Activated naive CD4-positive, alpha-beta T cell treated with anti-CD3 and anti-CD28 coated beads for 36 hours (primary cell): ENCODE measurements at places on chromosomes 7 and 10. TPM values are rescaled to one million over a fixed set of nuclear protein-coding genes. Genes with fewer than 3 reads are reported as not detected.

DNA sequence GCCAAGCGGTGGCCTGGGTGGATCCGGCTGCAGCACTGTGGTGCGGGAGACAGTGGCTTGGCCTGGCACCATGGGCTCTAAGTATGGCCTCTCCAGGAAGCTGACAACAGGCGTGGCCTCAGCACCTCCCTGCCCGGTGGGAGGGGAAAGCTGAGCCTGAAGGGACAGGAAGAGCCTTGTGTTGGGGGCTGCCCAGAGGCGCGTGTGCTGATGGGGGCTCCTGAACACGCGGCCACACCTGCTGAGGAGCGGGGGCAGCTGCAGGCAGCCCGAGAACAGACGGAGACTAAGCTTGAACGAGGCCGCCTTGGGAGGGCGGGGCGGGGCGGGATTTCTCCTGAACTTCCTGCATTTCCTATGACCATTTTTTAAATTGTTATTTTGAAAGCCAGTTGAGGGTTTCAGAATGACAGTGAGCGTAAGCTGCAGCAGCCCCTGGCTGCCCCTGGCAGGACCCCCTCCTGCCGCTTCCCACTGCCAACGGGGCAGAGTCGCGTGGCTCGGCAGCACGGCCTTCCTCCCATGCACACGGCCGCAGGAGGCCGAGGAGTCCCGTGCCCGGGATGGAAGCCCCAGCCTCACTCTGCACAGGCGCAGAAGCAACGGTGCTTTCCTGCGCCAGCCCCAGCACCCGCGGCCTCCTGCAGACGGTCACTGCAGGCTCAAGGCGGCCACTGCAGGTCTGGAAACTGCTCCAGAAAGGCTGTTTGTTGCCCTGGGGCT lies 43.2 kb downstream of the DPYSL4 start:
- H3K27ac ChIP-seq = peak overlapping the region; percentile 73
- peak overlapping the region; percentile 53 for H3K4me3 ChIP-seq
- no peaks in the 10 kb centered on the region for H3K27me3 ChIP-seq
- H3K4me1 ChIP-seq = peaks cover 22% of the 10 kb centered on the region

GRCh38 chr7:142556740-142557139 lies 192.5 kb upstream of the PRSS1 start:
- H3K27me3 ChIP-seq = peaks cover 4% of the 10 kb centered on the region
- H3K4me1 ChIP-seq = peaks cover 8% of the 10 kb centered on the region
- H3K4me3 ChIP-seq = no peak overlapping the region
- DNase-seq = no peak
- H3K36me3 ChIP-seq = no peaks in the 10 kb centered on the region

DNA sequence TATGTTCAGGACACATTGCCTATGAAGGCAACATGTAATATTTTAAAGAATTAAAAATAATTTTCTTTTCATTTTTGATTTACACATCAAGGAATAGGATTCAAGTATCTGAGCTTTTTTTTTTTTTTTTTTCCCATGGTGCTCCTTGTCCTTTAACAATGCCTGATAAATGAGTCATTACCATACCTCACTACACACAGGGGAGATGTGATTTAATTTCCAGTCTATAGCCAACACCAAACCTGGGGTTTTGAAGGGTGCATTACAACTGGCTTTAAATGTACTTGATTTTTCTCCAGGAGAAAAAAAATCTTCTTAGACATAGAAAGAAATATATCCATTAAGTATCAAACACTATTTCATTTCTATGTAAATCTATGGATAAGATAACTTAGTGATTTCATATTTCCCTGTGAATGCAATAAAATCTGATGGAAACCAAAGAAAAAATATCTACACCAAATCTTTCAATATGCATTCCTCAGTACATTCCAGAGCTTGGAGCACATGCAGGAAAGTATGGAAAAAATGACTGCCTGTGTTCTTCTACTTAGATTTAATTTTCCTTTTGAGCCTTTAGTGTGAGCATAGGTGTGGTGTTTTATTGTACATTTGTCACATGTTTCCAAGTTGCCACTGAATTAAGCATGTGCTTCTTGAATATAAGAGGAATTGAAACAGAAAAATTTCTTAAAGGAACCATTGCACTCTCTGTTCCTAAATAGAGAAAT lies 204.8 kb upstream of the MEOX2 start:
- H3K4me1 ChIP-seq = no peaks in the 10 kb centered on the region
- DNase-seq = no peak
- no peaks in the 10 kb centered on the region for H3K27me3 ChIP-seq
- H3K27ac ChIP-seq = no peak overlapping the region
- no peaks in the 10 kb centered on the region for H3K36me3 ChIP-seq

The BHLHA15 gene
- total RNA-seq = 0.41 TPM

The AMZ1 gene
- 0.36 TPM for total RNA-seq

- H3K27ac ChIP-seq = no peak overlapping the region
- DNase-seq = no peak
- H3K4me1 ChIP-seq = no peaks in the 10 kb centered on the region
- H3K27me3 ChIP-seq = no peaks in the 10 kb centered on the region
- H3K4me3 ChIP-seq = no peak overlapping the region
- no peaks in the 10 kb centered on the region for H3K36me3 ChIP-seq
Measured at GRCh38 chr7:20388084-20388483, 57.4 kb downstream of the ITGB8 start.

The KEL gene
- 0.83 TPM for total RNA-seq

DNA sequence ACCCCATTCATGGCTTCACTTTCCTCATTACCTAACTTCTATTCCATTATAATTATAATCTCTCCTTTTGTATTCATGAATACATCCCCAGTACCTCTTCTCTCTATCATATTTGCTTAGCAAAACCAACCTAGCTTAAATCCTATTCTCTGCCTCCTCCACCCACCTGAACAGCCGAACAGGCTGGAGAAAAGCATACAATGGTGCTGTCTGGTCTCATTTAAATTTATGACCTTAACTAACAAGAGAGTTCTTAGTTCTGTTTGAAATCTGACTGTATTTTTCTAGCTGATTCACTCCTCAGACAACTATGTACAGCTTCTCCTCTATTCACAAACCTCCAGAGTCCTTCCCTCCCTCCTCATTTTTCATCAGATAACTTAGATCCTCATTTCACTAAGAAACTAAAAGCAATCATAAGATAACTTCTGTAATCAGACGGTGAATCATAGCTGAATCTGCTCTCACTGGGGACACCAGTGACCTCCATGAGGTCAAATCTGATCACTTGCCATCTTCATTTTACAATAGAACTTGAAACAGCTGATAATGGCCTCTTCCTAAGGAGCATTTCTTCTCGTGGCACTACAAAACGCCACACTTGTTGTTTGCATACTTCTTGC lies 233.9 kb upstream of the AOAH start:
- no peak for DNase-seq
- H3K27ac ChIP-seq = no peak overlapping the region
- H3K36me3 ChIP-seq = peaks cover 30% of the 10 kb centered on the region

DNA sequence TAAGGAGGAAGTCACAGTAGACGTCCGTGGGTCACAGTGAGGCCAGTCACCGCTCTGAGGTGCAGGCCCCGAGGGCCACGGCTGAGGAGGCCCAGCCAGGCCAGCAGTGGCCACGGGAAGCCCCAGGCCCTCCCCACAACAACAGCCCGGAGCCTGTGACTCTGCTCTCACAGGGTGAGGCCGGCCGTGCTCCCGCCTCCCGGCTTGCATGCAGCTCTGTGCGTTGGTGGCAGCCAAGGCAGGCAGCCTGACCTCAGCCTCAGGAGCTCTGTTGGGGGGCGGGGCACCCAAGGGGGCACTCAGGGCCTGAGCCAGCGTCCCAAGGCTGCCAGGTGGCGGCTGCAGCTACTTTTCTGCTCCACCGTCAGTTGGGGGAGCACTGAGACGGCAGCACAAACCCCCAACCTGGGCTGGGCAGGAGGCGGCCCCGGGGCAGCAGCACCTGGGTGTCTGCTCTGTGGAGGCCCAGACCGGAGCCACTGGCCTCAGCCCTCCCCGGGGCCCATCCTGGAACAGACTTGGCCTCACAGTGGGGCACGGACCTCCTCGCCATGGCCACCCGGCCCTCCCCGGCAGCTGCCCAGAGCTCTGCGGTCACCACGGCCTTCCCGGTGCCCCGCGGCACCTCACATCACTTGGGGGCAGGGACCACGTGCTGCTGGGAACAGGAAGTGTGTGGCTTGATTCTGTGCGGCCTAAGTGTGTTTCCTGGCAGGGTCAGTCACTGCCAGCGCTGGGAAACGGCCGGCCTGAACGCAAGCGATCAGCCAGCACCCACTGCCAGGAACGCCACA lies 13.3 kb downstream of the CYP2W1 start:
- H3K27me3 ChIP-seq = no peaks in the 10 kb centered on the region
- H3K4me1 ChIP-seq = peaks cover 3% of the 10 kb centered on the region
- H3K4me3 ChIP-seq = no peak overlapping the region
- no peak for DNase-seq

- peaks cover 12% of the 10 kb centered on the region for H3K27me3 ChIP-seq
- no peaks in the 10 kb centered on the region for H3K36me3 ChIP-seq
- no peak overlapping the region for H3K27ac ChIP-seq
- DNase-seq = no peak
Measured at GRCh38 chr10:28788762-28789161, 111.4 kb downstream of the BAMBI start.

The FOXP2 gene
- total RNA-seq = not detected

The PNLIPRP3 gene
- total RNA-seq = not detected

DNA sequence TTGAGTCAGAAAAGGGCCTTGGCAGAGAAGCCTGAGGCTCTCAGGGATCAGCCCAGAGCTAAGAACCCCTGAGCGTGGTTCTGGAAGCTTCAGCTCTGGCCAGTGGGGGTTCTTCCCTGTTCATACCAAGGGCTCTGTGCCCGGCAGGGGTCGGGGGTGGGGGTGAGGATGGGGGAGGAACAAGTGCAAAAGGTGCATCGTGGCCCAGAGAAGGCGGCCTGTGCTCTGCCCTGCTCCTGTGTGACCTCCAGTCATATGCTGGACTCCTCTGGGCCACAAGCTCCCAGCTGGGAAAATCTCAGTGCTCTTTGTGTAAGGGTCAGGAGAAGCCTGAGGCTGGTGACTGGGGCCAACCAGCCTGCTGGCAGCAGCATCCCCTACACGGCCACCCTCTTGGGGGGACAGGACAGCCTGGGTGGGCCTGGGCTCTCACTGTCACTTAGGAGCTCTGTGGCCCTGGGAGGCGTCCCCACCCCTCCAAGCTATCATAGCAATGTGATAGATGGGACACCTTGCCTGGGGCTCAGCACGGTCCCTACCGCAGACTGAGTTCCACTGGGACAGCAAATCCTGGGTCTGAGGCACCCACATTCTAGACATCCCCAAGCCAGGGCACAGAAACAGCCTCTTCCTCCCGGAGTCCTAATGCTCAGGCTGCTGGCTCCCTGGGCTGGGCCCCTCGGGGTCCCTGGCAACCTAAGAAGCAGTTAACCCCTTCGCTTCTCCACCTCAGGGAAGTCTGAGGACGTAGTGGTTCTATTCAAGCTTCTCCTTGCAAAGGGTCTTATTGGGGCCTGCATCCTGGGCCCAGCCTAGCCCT lies 2.5 kb downstream of the MMRN2 start:
- no peak overlapping the region for H3K4me3 ChIP-seq
- no peak overlapping the region for H3K27ac ChIP-seq
- H3K36me3 ChIP-seq = peaks cover 4% of the 10 kb centered on the region

The NEUROG3 gene
- not detected for total RNA-seq

DNA sequence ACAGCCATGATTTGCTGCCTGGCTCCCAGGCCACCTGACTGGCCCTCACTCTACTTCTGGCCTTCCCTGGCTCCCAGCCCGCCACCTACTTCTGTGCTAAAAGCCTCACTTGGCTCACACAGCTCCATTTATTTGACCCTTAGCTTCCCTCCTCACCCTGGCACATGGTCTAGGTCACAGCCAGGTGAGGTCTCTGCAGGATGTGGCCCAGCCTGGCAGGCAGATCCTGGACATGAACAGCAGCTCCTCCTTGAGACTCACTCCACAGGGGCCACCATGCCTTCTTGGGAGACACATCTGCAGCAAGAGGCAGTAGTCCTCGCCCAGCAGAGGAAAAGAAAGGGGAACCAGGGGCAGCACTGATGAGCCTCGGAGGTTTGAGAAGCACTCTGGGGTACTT lies 64.6 kb downstream of the GRID1 start:
- H3K4me1 ChIP-seq = no peaks in the 10 kb centered on the region
- H3K4me3 ChIP-seq = no peak overlapping the region
- DNase-seq = no peak
- no peak overlapping the region for H3K27ac ChIP-seq
- no peaks in the 10 kb centered on the region for H3K36me3 ChIP-seq

The LIPJ gene
- not detected for total RNA-seq

- H3K27me3 ChIP-seq = peaks cover 7% of the 10 kb centered on the region
- no peaks in the 10 kb centered on the region for H3K36me3 ChIP-seq
- DNase-seq = no peak
Measured at GRCh38 chr10:89162596-89162995, 44.5 kb downstream of the CH25H start.

The CLCN1 gene
- total RNA-seq = not detected

The NXPH1 gene
- total RNA-seq = not detected

DNA sequence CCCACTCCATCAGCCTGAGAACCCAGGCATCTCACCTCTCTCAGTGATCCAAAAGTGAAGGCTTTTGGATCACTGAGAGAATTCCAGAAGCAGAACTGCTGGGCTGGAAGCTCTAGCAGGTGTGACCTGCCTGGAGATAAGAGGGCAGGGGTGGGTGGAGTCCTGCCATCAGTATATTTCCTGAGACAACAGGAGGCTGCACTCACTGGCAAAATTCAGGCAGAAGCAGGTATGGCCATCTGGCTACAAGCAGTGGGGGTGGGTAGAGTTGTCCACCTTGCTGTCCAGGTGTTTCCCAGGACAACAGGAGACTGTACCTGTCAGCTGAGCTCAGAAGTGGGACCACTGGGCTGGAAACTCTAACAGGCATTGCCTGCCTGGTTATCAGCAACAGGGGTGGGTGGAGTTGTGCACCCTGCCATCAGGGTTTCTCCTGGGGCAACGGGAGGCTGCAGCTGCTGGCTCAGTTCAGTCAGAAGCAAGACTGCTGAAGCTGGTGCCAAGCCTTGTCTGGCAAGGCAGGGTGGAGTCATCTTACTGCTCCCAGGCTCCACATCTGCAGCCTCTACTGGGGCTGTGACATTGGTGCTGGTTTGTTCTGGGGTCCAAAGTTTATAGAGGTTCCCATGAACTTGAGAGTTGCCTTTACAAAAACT lies 47.2 kb upstream of the SFTPD start:
- no peaks in the 10 kb centered on the region for H3K4me1 ChIP-seq
- no peak overlapping the region for H3K4me3 ChIP-seq
- H3K27me3 ChIP-seq = peaks cover 17% of the 10 kb centered on the region
- H3K27ac ChIP-seq = no peak overlapping the region

DNA sequence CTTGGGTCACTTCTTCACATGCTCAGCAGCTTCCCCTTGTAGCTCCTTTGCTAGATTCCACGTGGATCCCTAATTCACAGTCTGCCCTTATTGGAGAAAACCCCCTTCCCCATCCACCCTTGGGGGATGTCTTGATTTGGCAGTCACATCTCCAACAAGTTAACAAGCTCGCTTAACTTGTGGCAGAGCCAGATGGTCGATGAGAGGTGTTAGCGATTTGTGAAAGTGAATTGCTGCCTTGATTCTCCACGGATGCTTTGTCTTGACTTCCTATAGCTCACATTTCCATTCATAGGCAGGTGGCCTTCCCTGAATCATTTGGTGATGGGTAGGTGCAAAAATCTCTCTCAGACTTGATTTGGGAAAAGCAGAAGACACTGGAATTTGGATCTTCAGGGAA lies 387.9 kb downstream of the TCERG1L start:
- no peaks in the 10 kb centered on the region for H3K27me3 ChIP-seq
- no peak for DNase-seq
- no peak overlapping the region for H3K27ac ChIP-seq
